ENCODE measurements at places on chromosomes 2 and 18.

- DNase-seq, result no peak
Observed at GRCh38 chr2:63681896-63682295, 93.1 kb downstream of the MDH1 start.

DNA sequence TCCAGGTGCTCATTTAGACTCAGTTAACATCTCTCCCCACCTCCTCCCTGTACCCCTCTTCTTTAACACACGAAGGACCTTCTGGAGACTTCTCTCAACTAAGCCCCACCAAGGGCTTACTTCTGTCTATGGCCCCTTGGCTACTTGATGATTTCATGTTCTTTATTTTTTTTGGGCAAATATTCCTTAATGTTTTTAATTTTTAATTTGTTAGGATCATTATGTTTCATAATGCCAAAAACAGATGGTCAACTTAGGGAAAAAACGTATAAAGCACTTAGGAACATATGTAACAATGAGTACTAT, 25.9 kb downstream of the IL37 start:
- DNase-seq, result no peak

DNA sequence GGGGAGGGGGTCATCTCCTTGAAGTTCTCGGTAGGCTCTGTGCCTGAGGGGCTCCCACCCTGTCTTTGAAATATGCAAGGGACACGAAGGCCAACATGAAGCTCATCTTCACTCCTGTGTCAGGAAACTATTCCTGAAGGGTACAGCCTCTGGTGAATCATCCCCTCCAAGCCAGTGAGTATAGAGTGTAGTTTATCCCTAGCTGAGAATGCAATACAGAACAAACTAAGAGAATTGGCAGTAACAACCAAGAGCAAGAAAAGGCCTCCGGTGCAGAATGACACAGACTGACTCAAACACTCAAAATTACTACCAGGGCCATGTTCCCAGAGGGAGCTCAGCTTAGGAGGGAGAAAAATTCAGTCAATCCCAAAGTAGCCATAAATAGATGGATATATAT, 413.3 kb downstream of the BCL11A start:
- DNase-seq, result no peak

DNA sequence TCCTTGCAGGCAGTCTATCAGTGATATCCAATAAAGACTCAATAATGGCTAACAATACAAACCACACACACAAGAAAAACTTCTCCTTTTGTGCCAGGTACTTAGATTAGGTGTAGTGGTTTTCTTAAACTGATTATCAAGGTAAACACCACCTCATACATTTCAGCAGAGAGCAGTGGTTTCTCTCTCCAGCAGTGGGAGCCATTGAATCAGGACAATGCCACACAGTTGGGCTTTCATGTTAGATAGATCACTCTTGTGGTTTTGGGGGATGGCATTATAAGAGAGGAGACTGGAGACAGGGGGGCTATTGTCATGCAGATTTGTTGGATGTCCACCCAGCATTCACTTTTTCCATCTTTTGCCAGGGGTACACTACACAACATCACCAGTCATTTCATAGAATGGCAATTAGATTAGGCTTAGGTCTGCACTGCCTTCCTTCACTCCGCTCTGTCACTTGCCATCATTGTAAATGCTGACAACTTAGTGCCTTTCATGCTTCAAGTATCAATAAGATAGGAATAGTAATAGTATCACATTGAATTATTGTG, 13.6 kb upstream of the IRS1 start:
- DNase-seq, result no peak

GRCh38 chr18:13101659-13102197, 110.6 kb downstream of the CEP192 start:
- no peak for DNase-seq

DNA sequence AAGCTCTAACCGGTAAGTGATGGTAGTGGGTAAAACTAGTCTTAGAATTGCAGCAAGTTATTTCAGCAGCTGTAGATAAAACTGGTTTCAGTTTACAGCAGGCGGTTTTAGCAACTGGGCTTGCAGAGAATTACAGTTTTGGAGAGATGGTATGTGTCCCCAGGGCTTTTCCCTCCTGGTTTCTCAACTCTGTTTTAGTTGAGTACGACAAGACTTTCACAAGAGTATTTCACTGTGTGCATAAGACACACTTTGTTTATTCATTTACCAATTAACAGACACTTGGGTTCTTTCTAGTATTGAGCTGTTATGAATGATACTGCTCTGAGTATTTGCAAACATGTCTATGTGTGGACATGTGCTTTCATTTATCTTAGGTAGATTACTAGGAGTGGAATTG, 65.6 kb upstream of the RFX8 start:
- no peak for DNase-seq

GRCh38 chr2:127157651-127158485, 50.9 kb upstream of the BIN1 start:
- no peak for DNase-seq

- no peak for DNase-seq
Observed at GRCh38 chr2:229610333-229610732, 104.0 kb downstream of the DNER start.

DNA sequence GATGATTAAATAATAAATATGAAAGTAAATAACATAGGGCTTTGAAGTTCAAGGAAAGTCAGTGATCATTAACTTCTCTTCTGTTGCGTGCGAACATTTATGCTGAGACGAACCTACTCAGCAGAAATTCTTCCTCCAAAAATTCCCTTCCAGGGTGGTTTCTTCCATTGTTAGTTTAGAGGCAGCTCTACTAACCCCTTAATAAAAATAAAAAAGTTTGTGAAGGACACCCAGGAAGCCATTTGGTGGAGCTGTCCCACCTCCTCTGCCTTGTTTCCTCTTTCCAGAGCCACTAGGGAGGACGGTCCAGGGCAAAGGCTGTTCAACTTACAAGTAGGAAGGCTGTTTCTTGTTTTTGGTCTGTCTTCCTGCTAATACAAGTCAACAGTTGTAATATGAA, 2.1 kb upstream of the SMAD2 start:
- DNase-seq, result no peak

DNA sequence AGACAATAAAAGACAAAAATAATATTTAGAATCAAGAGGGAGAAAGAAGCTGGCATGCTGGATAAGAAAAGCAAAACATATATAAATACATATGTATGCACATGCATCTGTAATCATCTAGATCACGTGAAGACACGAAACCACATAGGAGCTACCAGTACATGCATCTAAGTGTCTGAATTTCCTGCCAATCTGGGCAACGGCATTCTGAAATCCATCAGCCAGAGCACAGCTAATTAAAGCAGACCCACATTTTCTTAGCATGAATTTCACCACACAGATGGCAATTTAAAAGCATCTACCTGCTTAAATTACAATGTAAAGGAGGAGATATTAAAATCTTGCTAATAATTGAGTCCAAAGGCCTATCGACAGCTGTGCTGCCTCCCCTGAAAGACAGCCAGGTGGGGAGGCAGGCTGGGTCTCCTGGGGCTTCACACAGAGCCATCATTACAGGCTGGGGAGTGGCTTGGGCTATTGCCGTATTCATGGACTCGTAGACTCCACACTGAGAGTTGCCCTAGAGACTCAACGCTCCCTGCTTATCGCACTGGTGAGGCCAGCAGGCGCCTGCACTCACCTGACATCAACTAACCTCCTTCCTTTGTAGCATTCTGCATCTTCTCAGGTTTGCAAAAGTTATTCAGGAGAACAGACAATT, 272.5 kb upstream of the PXDN start:
- DNase-seq, result no peak

DNA sequence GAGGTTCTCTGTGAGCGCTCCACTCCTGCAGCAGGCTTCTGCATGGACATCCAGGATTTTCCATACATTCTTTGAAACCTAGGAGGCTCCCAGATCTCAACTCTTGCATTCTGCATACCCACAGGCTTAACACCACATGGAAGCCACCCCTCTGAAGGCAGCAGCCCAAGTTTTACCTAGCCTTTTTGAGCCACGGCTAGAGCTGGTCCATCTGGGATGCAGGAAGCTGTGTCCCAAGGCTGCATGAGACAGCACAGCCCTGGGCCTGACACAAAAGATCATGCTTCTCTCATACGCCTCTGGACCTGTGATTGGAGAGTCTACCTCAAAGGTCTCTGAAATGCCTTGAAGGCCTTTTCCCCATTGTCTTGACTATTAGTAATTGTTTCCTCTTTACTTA, 53.6 kb upstream of the RPRM start:
- no peak for DNase-seq

DNA sequence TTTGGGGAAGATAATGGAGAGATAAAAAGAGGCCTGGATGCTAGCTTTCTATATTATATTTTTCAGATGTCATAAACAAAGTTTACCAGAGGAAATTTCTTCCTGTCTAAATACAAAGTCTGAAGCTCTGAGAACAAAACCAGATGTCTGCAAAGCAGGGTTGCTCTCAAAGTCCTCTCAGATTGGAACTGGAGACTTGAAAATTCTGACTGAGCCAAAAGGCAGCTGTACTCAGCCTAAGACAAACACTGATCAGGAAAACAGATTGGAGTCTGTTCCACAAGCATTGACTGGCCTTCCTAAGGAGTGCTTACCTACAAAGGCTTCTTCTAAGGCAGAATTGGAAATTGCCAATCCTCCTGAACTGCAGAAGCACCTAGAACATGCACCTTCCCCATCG, 25.1 kb downstream of the KDM3A start:
- DNase-seq, result no peak

DNA sequence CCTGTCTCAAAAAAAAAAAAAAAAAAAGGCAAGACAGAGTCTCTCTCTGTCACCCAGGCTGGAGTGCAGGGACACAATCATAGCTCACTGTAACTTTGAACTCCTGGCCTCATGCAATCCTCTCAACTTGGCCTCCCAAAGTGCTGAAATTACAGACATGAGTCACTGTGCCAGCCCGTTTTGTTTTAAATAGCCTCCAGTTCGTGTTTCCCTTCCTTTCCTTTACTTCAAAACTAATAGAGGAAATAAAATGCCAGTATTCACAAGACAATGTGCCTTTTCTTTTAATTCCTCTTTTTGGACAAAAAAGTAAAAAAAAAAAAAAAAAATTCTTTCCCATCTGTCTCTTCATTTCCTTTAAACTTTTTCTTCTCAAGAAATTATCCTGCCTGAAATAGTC, 54.5 kb upstream of the ACMSD start:
- DNase-seq, result no peak

DNA sequence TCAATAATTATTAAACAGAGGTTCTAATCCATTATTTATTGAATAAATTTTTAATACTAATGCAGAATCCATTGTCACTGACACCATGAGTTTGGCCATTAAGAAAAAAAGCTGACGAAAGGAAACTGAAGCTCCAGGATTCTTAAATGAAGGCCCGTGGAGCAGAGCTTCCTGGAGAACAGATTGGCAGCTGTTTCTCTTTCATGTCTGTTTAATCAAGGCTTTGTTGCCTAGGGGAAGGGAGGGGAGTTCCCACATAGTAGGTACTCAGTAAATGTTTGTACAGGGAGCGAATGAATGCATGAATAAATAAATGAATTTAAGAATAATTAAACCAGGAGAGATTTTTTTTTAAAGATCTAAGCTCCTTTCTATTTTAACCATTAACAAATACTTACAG, 315.1 kb upstream of the KLHL29 start:
- DNase-seq, result no peak

- no peak for DNase-seq
Observed at GRCh38 chr18:29018976-29019375, 842.0 kb upstream of the CDH2 start.

DNA sequence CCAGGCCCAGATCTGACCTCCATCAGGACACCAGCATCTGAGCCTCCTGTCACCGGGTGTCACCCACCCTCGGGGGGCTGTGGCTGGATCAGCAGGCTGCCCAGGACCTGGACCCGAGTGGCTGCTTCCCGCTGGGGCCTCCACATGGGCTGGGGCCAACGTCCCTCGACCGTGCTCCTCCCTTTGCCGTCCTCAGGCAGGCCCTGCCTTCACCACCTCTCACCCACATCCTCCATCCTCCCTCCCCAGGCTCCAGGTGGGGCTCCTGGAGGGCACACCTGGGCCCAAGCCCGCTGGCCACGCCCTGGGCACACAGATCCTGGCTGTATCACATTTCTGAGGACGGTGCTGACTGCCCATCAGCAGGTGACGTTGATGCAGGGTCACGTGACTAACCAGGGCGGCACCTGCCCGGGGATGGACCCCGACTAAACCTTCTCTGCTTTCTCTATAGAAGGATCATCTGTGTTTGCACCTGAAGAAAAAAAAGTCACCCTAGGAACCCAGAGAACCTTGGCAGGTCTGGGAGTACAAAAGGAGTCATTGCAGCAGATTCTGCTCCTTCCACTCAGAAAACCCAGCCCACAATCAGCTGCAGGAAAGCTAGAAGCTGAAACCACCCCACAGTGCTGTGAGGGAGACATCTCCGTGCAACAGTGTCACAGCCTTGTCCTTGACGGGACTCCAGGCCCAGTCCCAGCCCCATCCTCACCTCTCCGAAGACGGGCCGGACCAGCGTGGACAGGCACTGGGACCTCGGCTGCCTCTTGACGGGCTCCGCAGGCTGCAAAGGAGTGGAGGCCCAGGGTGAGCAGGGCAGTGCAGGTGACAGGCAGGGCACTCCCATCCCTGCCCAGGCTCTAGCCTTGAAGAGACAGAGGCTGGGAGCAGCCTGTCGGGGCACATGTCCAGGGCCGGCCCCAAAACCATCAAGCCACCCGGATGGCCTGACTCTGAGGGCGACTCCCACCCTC, 11.2 kb downstream of the STK25 start:
- no peak for DNase-seq

DNA sequence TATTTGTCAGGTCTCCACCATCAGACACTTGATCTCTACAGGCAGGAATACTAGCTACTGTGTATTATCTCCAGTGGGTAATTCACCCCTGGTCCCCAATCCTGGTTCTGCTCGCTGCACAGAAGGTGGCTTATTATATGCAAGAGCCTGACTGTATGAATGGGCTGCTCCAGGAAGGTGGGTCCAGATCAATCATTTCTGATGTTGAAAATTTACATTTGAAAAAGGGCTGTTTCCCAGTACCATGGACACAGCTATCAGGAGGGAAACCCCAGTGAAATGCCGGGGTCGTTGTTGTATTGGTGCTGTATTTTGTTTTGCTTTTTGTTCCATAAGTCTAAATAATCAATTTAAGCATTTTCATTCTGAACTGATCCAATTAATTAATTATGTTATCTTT, 367.6 kb downstream of the RND3 start:
- DNase-seq, result no peak

DNA sequence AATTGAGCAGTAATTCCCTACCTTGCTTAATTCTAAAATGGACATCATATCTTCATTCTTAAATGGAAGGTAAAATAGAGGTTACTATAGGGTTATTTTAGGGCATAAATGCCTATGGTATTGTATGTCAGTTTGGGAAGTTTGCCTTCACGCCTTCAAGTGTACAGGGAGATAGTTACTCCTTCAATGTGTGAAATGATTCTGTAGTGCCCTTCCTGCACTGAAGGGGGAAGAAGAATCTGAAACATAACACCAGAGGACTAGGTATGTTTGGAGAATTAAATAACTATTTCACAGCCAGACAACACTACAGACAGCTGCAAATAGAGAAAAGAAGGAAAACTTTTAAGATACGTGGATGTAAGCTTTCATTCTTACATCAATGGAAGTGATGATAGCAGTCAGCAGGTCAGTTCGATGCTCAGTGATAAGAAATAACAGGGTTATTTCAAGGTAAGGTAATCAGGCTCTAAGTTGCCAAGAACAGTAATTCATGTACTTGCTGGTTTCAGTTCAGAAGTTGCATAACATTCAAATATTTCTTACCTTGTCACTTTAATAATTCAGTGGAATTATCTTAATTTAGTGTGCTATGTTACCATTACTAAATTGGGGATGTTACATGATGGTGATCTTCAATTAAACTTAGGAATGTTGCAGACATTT, 4.0 kb downstream of the PKP4 start:
- no peak for DNase-seq

All from activated CD4-positive, CD25-positive, alpha-beta regulatory T cell treated with anti-CD3 and anti-CD28 coated beads, Interleukin-2, amount 50 U/mL, for 16 hours (primary cell).